Activated T-helper 1 cell treated with Interleukin-2 at 50 U/mL for 16 hours (primary cell): ENCODE measurements at places on chromosomes 2 and 18.

DNA sequence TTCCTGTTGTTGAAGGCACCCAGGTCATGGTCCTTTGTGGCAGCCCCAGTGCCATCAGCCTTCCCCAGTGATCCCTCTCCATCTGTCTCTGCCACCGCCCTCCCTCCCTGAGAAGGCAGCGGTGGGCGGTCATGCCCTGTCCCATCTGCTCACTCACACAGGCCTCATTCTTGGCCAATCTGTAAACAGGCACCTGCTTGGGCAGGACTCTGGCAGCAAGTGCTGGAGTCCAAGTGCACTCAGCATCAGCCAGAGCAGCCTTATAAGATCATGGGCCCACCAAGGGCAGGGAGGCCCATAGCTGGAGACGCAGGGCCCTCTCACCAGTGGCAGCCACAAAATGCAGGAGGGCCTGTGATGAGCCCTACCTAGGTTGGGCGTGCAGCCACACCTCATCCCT, 140.9 kb downstream of the TWIST2 start:
- no peak for DNase-seq

- no peak for DNase-seq
Measured at GRCh38 chr2:230909841-230910545, 15.0 kb downstream of the GPR55 start.

- no peak for DNase-seq
Measured at GRCh38 chr2:214217136-214217535, 193.7 kb upstream of the VWC2L start.

- no peak for DNase-seq
Measured at GRCh38 chr18:6427286-6427685, 12.6 kb upstream of the L3MBTL4 start.

DNA sequence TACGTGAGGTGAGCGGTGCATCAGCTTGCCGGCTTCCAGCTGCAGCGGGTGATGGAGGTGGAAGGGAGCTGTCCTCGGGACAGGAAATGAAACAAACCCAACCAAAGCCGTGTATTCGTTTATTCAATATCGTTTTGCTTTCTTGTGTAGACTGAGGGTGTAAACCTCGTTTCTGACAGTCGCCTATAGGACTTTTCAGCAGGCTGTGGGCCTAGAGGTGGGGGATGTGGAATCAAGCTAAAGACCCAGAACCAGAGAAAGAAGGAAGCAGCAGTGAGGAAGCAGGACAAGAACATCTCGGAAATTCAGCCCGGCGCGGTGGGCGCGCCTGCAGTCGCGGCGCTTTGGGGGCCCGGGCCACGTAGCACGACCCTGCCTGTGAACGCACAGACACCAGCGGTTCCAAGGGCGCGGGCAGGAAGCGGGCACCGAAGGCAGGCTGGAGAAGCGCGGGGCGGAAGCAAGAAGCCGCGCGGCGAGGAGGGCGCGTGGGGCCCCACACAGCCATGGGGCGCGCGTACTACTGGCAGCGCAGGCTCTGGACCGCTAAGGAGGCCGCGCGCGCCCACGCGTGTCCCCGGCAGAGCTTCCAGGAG, 755 bp upstream of the ATP9B start:
- no peak for DNase-seq

DNA sequence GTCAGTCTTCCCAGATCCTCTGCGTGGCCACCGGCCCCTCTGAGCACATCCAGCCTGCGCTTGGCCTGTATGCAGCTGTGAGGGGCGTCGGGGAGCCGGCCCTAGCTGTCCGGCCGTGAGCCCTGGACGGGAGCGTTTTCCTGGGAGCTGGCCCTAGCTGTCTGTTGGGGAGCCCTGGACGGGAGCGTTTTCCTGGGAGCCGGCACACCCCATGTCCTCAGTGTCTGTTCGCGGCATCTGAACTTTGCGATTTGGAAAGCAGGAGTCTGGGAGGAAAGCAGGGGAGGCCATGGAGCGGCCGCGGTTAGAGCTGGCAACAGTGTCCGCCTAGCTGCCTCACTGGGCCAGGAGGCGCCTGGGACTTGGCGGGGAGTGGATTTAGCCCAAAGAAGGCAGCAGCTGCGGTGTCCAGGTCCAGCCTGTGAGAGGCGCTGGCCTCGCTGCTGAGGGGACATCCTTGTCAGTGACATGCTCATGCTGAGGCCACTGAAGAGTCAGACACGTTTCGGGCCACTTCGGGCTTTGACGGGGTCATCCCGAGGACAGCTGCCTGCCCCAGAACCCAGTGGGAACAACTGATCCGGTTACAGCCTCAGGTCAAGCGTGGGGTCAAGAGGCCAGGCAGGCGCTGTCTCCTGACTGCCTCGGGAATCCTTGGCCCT, 75.8 kb downstream of the KCNG2 start:
- no peak for DNase-seq

GRCh38 chr2:100589527-100589926, 26.7 kb downstream of the PDCL3 start:
- DNase-seq: no peak

- no peak for DNase-seq
Measured at GRCh38 chr2:175234153-175234552, 52.6 kb upstream of the ATP5MC3 start.

DNA sequence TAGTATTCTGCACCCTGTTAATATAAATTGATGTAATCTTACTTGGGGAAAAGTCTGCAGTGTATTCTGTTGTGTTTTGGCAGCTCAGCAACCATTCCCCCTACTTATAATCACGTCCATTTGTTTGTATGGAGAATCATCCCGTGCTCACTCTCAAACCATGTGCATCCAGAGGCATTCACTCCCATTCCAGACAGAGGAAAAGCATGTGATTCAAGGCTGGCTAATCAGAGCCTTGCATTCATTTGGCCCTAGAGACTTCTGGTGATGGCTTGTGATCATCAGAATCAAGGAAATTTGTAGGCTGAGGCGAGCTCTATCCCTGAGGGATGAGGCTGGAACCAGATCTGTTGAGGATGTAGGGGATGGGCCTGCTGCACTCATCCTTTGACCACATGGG, 5.1 kb upstream of the WIPF1 start:
- no peak for DNase-seq
